ENCODE measurements at places on chromosomes 2 and 18.
A peak's percentile ranks its signal among the peaks of the same experiment; 100 is the strongest.

- DNase-seq: no peak
Observed at GRCh38 chr2:226655871-226656270, 143.7 kb downstream of the IRS1 start.

DNA sequence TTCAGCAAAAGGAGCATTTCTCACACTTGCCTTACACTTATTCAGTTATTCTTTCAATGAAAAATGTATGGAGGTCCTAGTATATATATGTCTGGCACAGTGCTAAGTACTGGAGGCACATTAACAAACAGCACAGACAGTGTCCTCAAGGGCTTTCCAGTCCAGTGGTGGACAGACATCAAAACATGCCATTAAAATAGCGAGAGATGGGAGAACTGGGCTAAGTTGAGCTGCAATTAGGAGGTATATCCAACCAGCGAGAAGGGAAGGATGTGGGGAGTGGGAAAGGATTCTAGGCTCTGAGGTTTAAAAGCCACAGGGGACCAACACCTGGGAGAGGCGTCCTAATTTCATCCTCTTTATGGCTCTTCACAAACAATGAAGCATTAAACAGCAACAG lies 127.5 kb upstream of the TTC39C start:
- DNase-seq: peak; percentile 89

DNA sequence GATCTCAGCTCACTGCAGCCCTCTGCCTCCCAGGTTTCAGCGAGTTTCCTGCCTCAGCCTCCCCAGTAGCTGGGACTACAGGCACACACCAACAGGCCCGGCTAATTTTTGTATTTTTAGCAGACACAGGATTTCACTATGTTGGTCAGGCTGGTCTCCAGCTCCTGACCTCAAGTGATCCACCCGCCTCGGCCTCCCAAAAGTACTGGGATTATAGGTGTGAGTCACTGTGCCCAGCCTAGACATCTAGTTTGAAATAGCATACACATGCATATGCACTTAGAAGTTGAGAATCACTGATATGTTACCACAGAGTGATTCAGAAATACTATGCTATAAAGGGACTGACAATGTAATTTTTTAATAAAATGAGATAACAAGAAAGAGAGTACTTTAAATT lies 69.8 kb upstream of the CDKL4 start:
- DNase-seq: no peak

DNA sequence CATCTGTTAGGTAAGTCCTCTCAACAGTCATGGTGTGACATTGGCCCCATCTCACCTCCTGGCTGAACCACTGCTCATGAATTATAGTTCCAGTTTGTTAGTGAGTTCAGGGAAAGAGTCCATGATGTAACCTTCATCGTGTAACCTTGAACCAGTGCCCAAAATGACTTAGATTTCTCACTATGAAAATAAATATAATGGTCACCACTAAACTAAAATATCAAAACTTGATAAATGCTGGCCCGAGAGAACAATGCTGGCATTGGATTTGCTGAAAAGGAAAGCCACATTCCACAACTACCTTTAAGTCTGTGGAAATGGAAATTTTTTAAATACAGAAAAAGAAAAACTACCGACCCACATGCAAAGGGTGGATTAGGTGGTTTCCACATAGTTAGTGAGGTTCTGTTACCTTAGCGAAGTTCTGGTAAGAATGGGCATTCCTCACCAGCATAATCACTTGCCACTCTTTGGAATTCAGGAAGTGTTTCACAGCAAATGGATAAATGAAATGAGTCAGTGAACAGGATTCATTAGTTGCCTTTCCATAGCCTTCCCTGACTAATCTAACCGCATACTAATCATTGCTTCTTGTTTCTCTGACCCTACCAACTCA lies 133.9 kb upstream of the CTAGE1 start:
- DNase-seq: no peak

DNA sequence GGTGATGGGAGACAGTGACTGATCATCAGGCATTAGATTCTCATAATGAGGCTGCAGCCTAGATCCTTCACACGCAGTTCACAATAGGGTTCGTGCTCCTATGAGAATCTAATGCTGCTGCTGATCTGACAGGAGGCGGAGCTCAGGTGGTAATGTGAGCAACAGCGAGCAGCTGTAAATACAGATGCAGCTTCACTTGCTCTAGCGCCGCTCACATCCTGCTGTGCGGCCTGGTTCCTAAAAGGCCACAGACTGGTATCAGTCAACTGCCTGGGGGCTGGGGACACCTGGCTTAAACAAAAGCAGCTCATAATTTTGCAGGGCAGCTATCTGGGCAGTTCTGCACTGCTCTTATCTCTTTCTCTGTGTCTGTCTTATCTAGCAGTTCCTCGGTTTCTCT lies 20.4 kb upstream of the CD226 start:
- DNase-seq: no peak

GRCh38 chr2:223805008-223805407 lies 32.4 kb downstream of the AP1S3 start:
- DNase-seq: no peak

DNA sequence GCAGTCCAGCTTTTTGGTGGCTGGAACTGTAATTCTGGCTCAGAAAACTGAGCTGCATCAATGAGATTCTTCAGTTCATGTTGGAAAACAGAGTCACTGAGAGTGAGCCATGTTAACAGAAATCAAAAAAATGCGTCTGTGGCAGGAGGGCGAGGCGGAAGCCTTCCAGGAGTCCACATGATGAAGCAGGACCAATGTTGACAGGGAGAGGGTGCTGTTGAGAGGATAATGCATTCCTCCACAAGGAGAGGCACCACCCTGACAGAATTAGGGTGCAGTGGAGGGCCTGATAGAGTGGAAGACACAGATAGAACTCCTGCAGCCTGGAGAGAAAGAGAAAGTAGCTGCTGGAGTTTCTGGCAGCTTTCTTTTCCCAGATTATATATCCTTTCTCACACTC lies 111.5 kb downstream of the MGAT5 start:
- no peak for DNase-seq
